ENCODE measurements at places on chromosomes 3 and 15.

- no peak for DNase-seq
Observed at GRCh38 chr3:17874636-17875035, 132.2 kb upstream of the TBC1D5 start.

GRCh38 chr15:52334491-52335160 is 39.0 kb upstream of the MYO5C start:
- no peak for DNase-seq

DNA sequence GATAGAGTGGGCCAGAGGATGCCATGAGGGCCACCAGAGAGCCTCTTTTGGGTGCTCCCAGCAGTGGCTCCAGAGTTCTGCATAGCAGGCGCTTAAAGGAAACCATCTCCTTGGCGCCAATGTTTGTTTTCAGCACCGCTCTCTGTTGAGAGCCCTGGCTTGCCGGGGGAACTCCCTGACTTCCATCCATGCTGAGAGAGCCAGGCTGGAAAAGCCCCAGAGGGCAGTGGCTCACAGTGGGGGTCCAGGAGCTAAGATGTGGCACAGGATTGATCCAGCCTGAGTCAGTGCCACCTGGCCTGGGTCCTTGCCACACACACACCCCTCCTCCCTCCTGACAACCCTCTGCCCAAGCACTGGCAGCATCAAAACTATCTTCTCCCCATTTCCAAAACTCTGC is 50.4 kb upstream of the HACD2 start:
- no peak for DNase-seq

GRCh38 chr3:26064297-26064696 is 274.4 kb downstream of the OXSM start:
- DNase-seq = no peak

DNA sequence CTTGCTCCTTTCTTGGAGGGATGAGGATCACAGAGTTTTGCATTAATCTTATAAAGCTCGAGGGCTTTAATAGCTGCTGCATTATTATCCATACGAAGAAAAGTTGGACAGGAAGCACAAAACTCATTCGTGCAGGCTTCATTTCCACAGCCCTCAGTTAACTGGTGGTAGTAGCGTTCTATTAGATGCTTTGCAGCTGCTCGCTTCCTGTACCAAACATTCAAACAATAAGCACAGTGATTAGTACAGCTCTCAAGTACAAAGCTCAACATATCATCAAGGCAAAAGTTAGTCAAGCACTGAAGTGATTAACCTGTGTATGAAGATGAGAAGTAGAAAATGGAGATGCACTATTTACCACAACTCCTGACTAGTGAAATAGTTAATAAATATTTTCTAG is 63.3 kb downstream of the UBE3A start:
- no peak for DNase-seq

DNA sequence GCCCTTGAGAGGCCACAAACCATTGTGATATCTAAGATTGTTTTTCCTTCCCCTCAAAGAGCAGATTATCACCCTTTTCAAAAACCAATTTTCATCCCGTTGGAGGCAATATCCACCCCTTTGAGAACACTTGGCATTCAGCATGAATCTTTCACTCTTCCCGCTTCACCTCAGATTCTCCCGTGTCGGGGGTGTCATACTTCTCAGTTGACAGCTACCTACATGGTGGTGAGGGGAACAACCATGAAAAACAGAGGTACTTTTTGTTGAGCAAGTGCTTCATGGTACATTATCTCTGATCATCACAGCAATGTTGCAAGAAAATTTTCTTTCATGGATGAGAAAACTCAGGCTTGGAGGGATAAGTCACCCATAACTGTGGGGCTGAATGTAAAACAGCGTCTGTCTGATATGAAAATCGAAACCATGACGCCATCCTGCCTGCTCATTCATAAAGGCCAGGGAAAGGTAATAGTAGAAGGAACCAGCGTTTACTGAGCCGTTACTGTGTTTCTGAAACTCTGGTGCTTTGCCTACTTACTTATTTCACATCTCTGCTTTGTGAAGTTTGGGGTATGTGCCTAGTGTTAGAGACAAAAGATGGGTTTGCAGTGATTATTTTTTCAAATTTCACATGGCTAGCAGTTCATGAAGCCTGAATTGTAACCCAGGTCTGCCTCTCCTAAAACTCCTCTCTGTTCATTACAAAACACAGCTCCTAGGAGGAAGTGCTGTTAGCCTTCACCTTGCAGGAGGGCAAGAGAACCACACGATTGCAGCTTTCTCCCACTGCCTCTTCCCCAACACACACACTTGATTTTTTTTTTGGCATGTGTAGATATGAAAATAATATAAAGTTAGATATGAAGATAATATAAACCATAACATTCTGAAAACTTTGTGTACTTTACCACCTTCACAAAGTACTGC is 35.4 kb downstream of the SV2B start:
- DNase-seq = no peak

DNA sequence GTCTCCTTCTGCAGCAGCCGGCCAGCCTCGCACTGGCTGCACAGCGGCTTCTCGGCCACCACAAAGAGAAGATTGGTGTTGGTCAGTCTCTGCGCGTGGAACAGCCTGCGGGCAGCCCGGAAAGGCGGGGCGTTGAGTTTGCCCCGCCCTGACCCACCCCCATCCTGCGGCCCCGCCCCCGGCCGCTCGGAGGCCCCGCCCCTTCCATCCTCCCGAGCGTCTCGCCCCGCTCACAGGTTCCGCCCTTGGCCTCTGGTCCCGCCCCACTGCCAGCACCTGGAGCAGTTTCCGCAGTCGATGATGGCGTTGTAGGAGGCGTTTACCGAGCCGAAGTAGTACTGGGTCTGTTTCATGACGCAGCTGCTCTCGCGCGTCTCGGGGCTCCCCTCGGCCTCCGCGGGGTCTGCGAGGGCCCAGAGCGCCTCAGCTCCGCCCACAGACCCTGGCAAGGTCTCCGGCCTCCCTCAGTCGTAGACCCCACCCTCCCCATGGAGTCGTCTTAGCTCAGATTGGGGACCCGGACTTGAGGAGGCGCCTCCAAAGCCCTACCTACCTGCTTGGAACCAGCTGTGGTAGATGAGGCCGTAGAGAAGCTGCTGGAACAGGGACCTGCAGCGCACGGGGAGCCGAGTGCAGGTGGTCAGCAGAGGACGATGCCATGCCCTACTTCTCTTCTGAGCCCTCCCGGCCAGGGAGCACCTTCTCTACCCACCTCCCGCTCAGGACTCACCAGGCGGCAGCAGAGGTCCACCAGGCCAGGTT is 5.9 kb upstream of the TMEM115 start:
- peak; percentile 91 for DNase-seq

GRCh38 chr3:63878394-63879060 is 14.9 kb downstream of the ATXN7 start:
- no peak for DNase-seq

DNA sequence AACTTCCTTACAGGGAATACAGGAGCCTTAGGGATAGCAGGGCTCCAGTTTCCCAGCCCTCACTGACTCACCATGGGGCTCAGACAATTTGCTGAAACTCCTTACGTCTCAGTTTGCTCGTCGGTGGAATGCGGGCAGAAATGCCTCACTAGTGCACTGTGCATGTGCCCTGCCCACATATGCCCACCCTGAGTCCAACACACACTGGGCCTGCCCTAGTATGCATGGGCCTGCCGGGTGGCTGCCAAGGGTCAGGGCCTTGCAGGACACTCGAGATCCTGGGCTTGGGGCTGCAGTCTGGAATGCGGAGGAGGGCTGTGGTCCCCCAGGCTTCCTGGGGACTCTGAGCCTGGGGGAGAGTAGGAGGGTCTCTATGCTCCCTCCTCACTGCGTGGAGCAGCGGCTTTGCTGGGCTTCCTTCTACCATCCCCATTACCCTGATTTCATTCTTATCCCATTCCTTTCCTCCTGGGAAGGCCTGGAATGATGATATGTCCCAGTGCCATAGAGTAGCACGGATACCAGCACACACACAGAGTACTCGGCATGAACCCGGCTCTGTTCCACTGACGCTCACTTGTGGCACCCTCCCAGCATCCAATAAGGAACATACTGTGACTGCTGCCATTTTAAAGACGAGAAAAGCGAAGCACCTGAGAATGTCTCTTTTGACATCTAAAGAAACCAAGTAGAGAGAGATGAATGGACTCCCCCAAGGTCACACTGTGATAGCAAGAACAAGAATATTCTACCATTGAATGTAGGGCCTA is 124.2 kb downstream of the ASB7 start:
- no peak for DNase-seq

- no peak for DNase-seq
Observed at GRCh38 chr15:79283252-79284048, 928 bp downstream of the ANKRD34C start.

- DNase-seq = no peak
Observed at GRCh38 chr15:69402816-69403215, 11.3 kb upstream of the KIF23 start.

GRCh38 chr3:10387881-10388609 is 67.1 kb upstream of the SEC13 start:
- no peak for DNase-seq

DNA sequence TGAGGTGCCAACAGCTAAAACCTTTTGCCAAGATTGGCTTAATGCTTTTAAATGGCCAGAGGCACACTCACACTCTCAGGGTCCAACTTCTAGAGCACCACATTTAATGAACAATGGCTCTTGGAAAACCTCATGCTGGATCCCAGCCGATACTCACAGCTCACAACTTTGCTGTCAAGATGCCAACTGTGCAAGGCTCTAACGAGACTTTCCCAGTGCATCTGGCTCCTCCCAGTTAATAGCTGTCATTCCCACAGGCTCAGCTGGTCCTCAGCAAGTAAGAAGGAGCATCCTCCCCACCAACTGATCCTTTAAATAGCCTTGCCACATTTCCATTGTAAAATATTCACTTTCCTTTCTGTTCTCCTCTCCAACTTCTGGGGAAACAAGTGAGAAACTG is 20.3 kb upstream of the FRMD4B start:
- DNase-seq = no peak

DNA sequence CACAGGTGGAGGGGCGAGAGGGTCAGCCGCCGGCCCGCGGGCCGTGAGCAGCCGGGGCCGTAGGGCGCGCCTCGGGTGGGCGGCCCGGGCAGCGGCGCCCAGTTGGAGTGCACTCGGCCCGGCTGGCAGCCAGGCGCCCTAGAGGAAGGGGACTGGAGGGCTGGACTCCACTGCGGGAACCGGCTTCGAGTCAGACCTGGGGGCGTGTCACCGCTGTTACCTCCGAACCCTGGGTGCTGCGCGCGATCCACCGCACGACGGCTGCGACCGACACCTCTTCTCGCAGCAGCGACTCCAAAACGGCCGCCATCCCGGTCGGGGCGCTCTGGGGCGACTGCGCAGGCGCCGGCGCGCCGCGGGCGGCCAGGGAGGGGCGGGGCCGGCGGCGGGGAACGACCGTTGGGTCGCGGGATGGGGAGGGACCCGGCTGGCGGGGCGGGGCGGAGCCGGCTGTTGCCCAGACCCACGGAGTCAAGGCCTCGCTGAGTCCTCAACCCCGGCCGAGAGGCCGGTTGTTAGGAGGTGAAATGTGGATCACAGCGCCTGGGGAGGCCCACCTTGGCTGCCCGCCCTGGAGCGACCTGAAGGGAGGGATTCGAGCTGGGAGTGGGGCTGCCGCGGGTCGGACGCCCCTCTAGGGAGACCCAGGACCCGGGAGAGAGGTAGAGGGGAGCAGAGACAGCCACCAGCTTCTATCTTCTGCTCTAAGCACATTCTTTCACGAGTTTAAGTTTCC is at the start of gene CDAN1:
CDAN1 (minus strand) TSS at position 336 of the 736 bp plus-strand sequence; CDS start at position 310, 26 bp downstream.
- peak; percentile 76 for DNase-seq

- DNase-seq = no peak
Observed at GRCh38 chr15:52699457-52699856, 20.3 kb upstream of the ATOSA start.

GRCh38 chr3:71964170-71964569 is 179.2 kb upstream of the PROK2 start:
- no peak for DNase-seq

DNA sequence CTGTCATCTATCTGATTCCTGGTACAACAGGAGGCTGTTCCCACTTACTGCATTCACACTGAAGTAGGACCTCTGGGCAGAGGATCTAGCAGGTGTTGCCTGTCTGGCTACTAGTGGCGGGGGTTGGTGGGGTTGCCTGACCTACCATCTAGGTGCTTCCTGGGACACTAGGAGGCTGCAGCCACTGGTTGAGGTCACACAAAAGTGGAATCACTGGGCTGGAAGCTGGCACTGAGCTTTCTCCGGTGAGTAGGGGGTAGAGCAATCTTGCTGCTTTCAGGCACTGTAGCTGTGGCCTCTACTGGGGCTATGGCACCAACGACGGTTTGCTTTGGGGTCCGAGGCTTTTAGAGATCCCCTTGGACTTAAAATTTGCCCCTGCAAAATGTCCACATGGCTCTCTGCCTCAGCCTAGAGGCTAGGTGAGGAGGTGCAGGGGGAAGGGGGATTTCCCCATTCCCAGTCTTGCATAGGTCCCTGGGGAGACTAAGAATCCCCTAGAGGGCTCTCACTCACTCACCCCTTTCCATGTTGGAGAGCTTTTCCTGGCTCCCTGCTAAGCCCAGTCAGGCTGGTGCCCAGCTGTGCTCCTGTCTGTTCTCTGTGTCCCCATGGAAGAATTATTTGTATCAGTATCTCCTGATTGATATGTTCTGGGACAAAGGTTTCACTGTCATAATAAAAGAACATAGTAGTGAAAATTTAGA is 397.7 kb upstream of the EPHA6 start:
- DNase-seq = no peak

GRCh38 chr3:168333410-168333935 is 237.7 kb upstream of the GOLIM4 start:
- no peak for DNase-seq

DNA sequence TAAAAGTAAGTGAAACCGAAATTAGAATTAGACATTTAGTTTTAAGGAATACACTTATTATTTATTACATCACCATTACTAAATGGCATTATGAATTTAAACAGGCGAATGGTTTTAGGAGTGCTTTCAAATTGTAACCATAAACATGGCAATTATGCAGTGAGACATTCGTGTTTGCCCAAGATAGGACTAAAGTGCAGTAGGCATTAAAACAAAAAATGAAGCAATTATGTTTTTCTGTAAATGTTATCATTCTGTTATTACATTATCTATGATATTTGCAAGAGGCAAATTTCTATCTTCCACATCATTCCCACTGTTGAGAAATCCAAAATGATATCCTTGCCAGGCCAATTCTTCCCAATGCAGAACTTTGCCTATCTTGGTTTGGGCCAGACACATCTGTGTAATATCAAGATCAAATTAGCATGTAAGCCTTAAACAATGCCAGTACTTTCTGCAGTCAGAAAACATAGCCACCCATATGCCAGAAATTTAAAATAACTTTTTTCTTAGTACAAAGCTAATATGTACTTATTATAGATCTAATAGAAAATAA is 156.9 kb downstream of the ATP8B4 start:
- DNase-seq = no peak

GRCh38 chr3:119628390-119628789 is 30.7 kb downstream of the PLA1A start:
- DNase-seq = no peak

DNA sequence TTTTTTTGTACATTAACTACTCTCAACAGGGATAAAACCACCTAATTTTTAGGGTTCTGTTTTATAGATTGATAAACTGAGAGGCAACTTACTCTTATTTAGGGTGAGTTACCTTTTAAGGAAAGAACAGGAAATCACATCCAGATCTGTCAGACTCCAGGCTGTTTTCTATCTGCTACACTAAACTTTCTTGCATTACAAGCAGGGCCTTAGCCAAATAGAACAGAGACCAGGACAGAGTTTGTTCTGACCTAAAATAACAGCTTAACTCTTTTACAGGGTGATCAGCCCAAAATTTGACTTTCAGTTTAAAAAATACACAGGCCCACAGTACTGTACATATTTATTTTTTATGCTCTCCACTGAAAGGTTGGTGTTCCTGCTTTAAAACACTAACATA is 38.6 kb downstream of the SGO1 start:
- no peak for DNase-seq

- DNase-seq = no peak
Observed at GRCh38 chr3:4688411-4688810, 195.3 kb downstream of the ITPR1 start.

- DNase-seq = no peak
Observed at GRCh38 chr3:111803123-111803593, 55.9 kb upstream of the PHLDB2 start.
